ENCODE measurements at places on chromosomes 16 and 17. TPM values are rescaled to one million over a fixed set of nuclear protein-coding genes. Genes with fewer than 3 reads are reported as not detected.
A peak's percentile ranks its signal among the peaks of the same experiment; 100 is the strongest.

- peak; percentile 45 for DNase-seq
Observed at GRCh38 chr17:2964370-2964769, 99.0 kb downstream of the OR1D5 start.

DNA sequence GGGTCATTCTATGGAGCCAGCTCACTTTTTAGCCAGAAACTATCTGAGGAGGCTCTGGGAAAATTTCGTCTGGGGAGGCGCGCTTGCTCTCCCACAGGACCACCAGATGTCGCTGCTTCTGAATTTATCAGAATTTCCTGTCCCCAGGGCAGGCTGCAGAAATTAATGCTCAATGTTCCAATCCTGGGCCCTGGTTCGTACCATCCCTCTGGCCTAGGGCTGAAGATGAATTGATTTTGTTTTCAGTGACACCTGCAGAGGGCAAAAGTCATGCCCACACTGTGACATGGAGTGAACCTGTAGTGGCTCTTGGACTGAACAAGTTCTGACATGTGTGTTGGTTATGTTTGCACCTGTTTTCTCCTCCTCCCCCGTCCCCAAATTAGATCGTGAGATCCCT lies 482.6 kb downstream of the NPIPA7 start:
- DNase-seq: no peak

DNA sequence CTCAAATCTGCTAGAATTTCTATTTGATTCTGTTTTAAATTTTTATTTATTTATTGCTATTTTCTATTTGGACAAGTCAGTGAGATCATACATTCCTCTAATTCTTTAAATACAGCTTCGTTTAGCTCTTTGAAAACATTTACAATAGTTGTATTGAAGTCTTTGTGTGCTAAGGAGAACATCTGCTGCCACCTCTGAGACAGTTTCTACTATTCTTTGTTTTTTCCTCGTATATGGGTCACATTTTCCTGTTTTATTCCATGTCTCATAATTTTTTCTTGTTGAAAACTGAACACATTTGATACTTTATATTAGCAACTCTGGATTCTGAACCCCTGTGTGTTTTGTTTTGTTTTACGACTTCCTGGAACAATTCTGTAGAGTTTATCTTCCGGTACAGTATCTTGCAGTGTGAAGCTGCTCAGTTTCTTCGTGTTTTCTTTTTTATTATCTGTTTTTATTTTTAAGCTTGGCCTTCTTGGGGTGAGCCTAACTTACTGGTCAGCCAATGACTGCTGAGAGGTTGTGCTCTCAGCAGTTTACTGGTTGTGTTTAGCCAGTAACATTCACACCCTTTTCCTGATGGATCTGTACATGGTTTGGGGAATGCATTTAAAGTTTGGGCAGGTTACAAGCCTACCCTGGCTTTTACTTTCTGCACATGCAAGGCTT lies 99.0 kb downstream of the CA4 start:
- DNase-seq: no peak

- no peak for DNase-seq
Observed at GRCh38 chr16:65644821-65645220, 523.0 kb upstream of the CDH11 start.

DNA sequence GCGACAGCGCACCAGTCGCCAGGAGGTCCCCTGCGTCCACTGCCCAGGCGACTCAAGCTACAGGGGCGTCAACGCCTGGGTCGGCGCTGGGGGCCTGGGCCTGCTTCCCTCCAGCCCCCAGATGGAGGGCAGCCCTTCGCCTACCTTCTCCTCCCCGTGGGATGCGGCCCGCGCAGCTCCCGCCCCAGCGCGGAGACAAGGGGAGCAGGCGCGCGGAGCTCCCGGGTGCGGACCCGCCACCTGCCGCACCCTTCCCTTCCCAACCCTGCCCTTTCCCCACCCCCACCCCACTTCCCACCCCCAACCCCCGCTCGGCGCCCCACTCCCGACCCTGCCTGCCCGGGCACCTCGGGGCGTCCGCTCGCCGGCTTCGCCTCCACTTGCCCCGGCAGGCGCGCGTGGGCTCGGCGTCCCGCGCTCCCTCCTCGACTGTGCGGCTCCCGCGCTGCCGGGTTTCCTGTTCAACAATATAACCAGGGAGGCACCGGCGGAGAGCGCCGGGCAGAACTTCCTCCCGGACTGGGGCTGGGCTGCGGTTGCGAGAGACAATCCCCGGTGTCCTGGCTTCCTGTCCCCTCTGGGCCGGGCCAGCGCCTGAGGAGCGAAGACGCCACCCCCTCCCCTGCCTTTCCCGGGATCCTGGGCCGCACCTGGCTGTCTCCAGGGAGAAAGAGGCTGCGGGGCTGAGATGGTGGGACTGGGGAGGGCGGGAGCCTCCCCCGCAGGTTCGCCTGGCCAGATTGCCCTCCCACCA lies at the start of gene ARHGAP27:
ARHGAP27 (minus strand) TSS at position 466 of the 754 bp plus-strand sequence. CDS start 2,591 bp downstream, outside the sequence.
- no peak for DNase-seq

DNA sequence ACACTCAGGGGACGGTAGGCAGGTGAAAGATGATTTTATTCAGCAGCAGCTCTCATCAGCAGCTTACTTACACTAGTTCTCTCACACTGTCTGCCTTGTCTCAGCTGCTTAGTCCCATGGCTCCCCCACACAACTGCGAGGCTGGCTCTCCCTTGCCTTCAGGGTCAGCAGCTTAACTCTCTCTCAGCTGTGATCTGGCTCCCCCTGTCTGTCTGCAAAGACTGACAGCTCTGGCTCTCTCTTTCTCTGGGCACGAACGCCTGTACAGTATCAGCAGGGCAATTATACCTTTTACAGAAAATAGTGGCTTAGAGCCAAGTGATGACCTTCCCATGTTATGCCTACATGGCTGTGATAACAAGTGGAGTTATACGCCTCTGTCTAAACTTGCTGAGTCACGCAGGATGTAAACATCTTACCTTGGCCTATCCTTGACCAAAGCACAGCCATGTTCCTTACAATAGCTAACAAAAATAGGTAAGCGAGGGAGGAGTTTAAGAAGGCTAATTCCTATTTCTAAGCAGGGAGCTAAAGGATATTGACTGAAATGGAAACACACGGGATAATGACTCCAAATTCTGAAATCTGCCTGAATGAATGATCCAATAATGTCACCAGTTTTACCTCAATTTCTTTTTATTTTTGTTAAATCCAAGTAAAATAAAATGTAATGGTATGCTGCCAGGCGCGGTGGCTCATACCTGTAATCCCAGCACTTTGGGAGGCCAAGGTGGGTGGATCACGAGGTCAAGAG lies 1.1 kb upstream of the NDUFAB1 start:
- no peak for DNase-seq

GRCh38 chr16:88058136-88058535 lies 106.9 kb downstream of the BANP start:
- no peak for DNase-seq

- DNase-seq: no peak
Observed at GRCh38 chr17:79850571-79851460, 11.6 kb upstream of the CBX4 start.

DNA sequence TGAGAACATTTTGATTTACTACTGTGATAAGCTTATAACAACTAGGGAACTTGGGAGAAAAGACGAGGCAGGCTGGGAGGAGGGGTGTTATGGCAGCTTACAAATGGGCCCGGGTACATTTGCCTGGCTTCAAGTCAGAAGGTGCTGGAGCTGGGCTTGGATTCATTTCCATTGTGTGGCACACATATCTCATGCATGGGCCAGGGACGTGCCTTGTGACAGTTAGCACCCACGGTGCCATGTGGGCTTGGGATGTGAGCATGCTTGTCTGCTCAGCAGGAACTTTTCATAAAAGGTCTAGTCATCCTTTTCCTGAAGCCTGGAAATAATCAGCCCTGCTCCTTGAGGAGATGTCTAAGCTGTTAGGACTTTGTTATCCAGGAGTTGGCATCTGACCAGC lies 572.2 kb downstream of the CDH13 start:
- DNase-seq: no peak

DNA sequence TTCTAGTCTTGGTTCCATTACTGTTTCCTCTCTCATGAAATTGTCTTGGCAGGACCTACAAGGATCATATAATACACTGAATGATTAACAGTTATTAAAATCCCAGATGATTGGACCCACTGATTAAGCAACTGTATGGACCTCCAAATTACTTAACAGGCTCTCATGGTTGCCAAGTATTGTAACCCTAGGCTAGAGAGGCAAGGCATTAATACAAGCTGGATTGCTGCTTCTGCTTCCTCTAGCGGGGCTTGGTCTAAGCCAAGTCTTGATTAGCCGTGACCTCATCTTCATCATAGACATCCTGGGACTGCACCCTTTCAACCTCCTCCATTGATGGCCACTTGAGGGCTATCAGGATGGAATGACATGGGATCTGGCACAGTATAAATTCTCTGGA lies 46.9 kb downstream of the SYCE1L start:
- DNase-seq: no peak

DNA sequence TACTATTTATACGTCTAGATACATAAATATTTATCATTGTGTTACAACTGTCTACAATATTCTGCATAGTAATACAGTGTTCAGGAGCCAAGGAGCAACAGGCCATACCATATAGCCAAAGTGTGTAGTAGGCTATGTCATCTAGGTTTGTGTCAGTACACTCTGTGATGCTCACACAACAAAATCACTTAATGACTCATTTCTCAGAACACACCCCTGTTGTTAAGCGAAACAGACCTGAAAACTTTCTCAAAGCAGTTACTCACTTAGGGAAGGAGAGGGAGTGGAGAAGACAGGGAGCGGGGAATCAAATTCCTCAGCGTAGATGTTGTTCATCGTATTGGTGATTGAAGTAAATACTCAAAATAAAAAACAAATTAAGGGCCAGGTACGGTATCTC lies 269.5 kb downstream of the STX8 start:
- peak; percentile 5 for DNase-seq

- no peak for DNase-seq
Observed at GRCh38 chr17:45305530-45306087, 11.2 kb downstream of the MAP3K14 start.

DNA sequence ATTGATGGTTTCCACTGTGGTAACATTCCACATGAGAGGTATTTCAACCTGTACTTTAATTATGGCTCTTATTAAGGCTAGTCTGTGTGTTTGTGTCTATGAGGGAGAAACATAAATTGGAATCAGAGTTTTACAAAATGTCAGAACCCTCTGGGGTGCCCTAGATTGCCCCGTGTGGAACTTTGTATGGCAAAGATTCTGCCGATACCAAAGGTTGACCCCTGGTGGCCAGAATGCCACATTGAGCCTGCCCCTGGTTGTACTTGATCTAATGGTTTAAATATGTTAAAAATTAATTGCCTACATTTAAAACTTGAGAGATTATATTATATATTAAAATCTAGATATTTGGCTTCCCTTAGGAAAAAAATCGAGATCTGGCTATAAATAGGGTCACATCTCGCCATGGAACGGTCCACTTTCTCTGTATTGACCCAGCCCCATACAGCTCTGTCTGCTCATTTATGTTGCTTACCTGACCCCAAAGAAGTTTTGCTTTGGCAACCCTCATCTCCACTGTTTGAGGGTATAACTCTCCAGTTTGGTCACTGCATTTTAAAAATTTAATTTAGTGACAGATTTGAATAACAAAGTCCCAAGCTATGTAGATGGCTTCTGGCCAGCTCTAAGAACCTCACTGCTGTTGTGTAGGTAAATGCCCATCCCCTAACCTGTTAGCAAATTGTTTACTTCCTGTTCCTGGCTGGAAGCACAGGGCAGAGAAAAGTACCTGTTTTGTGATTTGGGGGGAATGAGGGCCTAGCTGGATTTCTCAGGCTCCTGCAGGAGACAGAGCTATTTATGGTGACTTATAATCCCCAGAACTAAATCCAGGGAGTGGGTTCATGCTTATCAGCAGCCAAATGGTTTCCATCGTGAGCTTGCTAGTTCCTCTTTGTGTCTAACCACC lies 95.0 kb downstream of the PLCG2 start:
- DNase-seq: no peak

GRCh38 chr16:79054211-79054984 lies 546.1 kb downstream of the MAF start:
- DNase-seq: no peak

GRCh38 chr16:67195676-67196075 lies 3.3 kb upstream of the ELMO3 start:
- no peak for DNase-seq

Gene CIBAR2
- total RNA-seq: not detected

Gene NXN
- 20.7 TPM for total RNA-seq

Gene KRTAP4-6
- not detected for total RNA-seq

Gene RAB37
- 1.3 TPM for total RNA-seq

Gene HBZ
- not detected for total RNA-seq

Gene KCNJ2
- 3.2 TPM for total RNA-seq

Gene SPHK1
- total RNA-seq: 26.5 TPM

Gene CHST4
- 0.26 TPM for total RNA-seq

Gene KCNH6
- not detected for total RNA-seq

Gene ZNF267
- 15.5 TPM for total RNA-seq

Gene WIPF2
- 29.5 TPM for total RNA-seq

Gene ZNF469
- 2.5 TPM for total RNA-seq

Gene KCNG4
- not detected for total RNA-seq

Gene KRT40
- total RNA-seq: not detected

All from mesenteric fat pad (tissue), 1 donor.